Stimulated activated CD4-positive, alpha-beta T cell treated with anti-CD3 and anti-CD28 coated beads, Interleukin-15, amount 100 ng/mL, for 1 hour (primary cell): ENCODE measurements at places on chromosomes 4 and X.

- DNase-seq, result no peak
These were observed 112.9 kb upstream of the GPRIN3 start for GRCh38 chr4:89420507-89420906.

DNA sequence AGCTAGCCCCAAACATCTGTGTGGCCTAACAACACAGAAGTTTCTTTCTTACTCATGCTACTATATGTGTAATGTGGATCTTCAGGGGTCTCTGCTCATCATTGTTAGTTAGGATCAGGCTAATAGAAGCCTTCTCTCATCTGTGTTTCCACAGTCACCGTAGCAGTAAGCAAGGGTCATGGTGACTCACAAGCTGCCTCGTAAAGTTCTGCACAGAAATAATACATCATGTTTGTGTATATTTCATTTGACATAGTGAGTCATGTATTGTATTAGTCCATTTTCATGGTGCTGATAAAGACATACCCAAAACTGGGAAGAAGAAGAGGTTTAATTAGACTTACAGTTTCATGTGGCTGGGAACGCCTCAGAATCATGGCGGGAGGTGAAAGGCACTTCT, 38.7 kb downstream of the SLC4A4 start:
- no peak for DNase-seq

DNA sequence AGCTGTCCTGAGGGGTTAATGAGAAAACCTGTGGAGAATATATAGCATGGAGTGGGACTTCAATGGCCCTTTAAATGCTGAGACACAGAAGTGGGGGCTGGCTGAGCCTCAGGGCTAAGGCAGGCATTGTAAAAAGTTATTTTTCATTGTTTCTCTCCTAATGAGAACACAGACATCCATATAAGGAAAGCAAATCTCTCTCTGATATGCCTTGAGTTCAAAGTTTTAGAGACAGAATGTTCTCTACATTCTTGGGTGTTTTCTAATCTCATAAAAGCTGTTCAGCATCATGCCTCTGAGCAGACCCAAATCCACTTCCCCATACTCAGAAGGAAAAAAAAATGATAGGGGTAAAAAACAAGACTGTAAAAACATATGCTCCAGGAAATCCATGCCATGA, 16.8 kb upstream of the RAB40A start:
- DNase-seq, result no peak

DNA sequence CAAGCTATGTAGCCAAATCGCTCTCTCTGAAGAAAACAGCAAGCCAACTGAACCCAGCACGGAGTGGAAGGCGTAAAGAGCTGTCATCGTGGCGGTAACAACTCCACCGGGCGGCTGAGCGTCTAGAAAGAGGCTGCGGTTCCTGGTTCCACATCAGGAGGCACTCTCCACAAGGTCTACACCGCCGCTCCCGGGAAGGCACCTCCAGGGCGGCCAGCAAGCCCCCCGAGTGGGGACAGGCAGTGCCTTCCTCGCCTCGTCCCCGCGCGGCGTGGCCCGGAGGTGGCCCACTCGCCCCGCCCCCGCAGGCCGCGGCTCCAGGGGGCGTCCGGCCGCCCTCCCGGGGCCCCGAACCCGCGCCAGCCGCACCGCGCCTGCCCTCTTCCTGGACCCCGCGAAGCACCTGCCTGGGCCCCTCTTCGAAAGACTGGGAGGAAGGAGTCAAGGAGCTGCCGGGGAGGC, 755 bp downstream of the KLHL8 start:
- peak; percentile 26 for DNase-seq
